ENCODE measurements at places on chromosomes 1 and 21. TPM values are rescaled to one million over a fixed set of nuclear protein-coding genes. Genes with fewer than 3 reads are reported as not detected.

GRCh38 chr1:84069236-84069845, 70.4 kb upstream of the TTLL7 start:
- peak; percentile 43 for DNase-seq

DNA sequence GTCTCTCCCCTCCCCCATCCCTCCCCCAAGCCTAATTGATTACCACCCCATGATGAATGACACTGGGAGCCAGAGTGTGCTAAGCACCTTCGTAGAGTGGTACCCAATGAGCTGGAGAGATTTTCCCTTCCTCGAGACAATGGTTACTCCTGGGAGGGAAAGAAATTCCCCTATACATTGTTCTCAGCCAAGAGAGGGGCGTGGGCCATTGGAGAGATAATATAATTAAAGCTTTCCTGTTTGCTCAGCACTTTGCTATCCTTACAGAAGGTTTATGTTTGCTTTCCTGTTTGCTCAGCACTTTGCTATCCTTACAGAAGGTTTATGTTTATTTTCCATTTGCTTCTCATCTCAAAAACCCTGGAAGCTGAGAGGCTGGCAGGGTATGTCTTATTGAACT, 126.1 kb upstream of the KLHDC7A start:
- no peak for DNase-seq

GRCh38 chr21:17818186-17819113, 706 bp downstream of the C21orf91 start:
- DNase-seq, result peak; percentile 77

- DNase-seq, result no peak
Observed at GRCh38 chr1:235375919-235376605, 8.8 kb downstream of the TBCE start.

DNA sequence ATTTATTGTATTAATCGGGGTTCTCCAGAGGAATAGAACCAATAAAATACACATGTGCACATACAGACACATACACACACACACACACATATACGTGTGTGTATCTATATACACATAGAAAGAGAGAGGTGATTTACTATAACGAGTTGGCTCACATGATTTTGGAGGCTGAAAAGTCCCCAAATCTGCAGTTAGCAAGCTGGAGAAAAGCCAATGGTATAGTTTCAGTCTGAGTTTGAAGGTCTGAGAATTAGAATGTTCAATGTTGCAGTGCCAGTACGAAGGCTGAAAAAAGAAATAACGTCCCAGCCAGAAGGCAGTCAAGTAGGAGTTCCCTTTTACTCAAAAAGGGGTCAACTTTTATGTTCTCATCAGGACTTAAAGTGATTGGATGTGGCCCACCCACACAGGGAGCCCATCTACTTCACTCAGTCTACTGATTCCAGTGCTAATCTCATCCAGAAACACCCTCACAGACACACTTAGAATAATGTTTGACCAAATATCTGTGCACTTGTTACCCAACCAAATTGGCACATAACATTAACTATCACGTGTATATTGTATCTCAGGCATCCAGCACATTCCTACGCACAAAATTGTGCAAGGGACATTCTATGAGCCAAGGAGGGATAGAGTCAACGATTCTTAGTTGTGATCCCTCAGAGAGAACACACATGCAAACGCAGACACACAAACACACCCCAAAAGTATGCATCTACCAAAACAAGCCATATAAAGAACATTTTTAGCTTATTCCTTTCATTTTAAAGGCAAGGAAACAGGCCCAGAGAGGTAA, 195.5 kb upstream of the DUSP10 start:
- no peak for DNase-seq

DNA sequence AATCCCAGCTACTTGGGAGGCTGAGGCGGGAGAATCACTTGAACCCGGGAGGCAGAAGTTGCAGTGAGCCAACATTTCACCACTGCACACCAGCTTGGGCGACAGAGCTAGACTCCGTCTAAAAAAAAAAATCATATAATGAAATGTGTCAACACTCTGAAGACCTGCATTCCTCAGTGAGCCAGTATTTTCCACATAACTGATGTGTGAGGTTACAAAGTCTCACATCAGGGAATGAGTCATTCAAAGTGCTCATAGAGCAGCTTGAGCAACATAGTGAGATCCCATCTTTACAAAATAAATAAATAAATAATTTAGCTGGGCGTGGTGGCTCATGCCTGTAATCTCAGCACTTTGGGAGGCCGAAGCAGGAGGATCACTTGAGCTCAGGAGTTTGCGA, 65.5 kb downstream of the CASZ1 start:
- no peak for DNase-seq

DNA sequence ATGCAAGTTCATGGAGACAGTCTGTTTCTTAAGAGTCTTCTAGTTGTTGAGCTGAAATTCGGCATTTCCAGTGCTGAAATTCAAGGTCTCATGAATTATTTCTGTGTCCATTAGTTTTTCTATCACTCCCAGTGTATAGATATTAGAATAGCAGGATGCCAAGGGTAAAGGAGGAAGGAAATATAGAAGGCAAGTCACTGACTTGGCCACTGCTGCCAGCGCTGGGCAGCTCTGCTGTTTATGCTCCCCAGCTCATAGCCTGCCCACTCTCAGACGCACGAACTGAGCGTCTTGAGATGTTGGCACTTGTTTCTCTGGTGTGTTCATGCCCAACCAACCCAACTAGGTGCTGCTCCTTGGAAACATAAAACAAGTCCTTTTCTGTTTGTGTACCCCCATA, 110.1 kb downstream of the SLC45A1 start:
- DNase-seq, result peak; percentile 70

GRCh38 chr1:23798662-23799142, 1.9 kb downstream of the GALE start:
- no peak for DNase-seq

DNA sequence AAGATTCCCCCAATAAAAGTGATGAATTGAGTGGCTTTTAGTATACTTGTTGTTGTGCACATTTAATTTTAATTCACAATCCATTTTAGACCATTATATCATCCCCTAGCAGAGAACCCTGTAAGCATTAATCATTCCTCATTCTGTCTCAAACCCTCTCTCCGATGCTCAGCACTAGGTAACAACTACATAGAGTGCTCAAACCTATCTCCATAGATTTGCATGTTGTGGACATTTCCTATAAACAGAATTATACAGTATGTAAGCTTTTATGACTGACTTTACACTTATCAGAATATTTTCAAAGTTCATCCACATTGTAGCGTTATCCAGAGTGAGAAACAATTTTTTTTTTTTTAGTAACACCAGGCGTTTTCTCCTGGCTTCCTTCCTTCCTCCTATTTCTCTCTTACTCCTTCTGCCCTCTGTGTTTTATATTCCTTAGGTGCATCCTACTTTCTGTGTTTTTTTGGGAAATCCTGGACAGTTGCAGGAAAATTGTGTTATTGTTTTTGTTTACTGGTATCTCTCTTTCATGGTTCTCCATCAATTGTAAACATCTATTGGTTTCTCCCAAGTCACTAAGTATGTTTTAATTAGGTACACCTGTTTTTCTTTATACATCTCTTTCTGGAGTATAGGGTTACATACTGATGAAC, 1528.0 kb upstream of the TPTE start:
- peak; percentile 39 for DNase-seq

DNA sequence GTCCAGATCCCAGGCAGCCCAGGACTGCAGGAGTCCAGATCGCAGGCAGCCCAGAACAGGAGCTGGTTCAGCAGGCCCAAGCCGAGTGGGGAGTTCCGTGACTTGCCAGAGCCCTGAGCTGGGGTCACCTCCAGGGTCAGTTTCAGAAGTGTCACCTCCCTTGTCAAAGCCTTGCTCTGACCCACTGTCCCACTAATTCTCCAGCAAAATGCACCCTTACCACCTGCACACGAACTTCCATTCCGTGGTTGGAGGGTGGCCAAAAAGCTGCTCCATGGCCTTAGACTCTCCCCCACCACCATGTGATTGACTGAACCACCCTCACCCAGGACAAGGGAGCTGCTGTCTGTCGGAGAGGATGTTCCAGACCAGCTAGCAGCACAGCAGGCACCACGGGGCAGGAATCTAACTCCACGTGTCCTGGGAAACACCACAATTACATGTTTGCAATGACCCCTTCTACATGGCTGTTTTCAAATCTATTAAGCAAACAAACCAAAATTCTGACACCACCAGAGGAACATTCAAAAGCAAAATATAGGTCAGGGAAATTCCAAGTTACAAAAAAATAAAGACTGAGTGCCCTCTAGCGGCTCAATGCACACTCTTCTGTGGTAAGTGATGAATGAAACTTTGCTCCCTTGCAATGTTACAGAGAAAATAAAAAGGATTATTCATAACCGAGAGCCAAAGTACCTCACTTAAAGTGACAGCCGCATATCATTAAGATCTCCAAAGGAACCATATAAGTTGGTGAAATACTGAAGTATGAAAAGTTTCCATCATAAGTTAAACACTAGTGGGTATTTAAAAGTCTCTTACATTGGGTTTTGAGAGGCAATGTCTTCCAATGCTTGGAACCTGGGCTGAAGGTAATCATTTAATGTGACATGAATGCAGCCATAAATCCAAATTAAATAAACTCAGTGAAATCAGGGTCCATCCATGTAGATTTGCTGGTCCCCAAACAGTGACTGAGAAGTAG, 76.3 kb downstream of the NPHP4 start:
- DNase-seq, result peak; percentile 68

DNA sequence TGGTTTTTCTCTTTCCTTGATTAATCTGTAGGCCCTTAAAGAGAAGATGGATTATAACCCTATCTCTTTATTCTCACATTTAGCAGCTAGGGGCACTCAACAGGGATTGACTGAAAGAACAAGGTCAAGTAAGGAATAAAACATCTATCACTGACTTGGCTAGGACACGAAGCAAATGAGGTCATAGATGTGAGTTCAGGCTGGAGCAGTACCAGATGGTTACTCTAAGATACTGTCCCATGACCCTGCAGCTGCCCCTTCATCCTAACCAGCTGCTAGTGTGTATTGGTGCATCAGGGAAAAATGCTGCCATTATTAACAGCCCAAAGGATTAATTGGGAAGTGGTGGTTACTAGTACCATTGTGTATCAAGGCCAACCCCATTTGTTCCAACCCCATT, 221.9 kb downstream of the CTH start:
- DNase-seq, result no peak

DNA sequence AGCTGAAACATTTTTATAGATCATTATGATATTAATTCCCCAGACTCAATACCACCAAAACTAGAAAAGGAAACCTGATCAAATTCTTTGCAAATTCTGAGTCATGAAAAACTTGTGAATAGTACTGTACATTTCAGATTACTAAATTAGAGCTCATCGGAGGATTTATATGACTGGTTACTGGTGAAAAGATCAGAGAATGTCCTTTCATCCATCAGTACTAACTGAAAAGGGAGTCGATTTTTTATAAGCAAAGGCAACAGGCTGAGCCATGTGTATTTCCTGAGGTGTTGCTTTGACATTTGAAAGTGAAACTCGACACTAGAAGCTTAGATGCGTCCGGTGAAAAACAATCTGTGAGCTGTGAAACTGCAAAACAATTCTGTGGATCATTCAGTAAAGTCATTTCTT, 155.7 kb downstream of the TNFSF18 start:
- DNase-seq, result no peak

DNA sequence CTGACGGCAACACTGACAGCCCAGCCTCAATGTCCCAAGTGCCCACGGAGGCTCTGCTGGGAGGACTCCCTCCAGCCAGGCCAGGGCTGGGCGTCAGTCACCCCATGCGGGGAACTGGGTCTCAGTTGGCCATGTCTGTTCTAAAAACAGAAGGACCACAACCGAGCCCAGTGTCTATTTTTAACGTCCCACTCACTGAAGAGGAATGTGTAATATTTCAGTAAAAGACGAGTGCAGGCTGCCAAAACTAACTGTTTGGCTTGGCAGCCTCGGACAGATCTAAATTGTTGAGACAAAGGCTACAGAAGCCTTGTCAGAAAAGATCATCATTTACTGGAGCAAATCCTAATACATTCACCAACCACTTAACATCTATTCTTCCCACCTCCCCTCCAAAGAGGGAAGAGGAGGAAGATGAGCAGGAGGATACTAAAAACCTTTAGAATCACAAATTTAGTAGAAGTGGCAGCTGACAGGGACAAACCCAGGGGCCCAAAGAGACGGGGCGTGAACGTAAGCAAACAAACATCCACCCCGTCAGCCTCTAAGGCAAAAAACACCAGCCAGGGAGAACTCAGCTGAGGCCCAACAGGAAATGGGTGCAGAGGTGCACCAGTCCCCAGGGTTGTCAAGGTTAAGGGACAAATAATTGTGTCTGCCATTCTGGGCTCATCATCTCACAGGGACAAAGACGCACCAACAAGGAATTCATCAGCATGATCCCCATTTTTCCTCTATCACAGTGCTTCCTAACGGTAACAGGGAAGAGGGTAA, 18.7 kb downstream of the C1orf198 start:
- DNase-seq, result no peak

DNA sequence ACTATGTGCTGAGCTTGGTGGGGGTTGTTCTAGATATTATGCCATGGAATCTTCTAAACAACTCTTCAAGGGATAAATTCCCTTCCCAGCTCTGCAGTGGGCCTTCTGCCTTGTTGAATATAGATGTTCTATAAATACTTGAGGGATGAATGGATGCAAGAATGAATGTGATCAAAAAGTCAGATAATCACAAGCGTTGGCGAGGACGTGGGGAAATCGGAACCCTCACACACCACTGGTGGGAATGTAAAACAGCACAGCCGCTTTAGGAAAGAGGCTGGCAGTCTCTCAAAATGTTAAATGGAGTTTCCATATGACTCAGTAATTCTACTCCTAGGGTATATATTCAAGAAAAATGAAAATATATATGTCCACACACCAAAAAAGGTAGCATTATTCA, 19.0 kb downstream of the SDC3 start:
- no peak for DNase-seq

- DNase-seq, result no peak
Observed at GRCh38 chr1:76547916-76548315, 319.4 kb upstream of the ST6GALNAC5 start.

DNA sequence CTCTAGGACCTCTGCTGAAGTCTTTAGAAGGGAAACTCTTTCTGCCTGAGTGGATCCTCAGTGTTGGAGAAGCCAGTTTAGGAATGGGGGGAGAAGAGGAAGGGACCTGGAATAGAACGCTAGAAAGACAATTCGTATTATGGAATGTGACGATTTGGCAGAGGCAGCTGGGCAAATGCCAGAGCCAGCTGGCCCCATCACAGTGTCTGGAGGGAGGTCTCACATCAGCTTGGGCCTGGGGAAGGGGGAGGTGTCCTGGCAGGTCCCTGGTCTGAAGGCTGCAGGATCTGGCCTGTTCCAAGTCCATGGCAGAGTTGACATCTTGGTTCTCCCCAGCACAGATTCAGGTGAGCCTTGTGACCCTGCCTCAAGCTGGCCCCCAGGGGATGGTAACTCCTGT, 11.3 kb downstream of the TMCC2 start:
- DNase-seq, result no peak

- peak; percentile 45 for DNase-seq
Observed at GRCh38 chr1:8283058-8283884, 34.6 kb upstream of the SLC45A1 start.

CLEC20A gene
- total RNA-seq, result not detected

NUF2 gene
- total RNA-seq, result 91.7 TPM

SLC6A9 gene
- total RNA-seq, result 7.9 TPM

CRP gene
- total RNA-seq, result not detected

SELENBP1 gene
- not detected for total RNA-seq

ZNF593OS gene
- not detected for total RNA-seq

USH2A gene
- not detected for total RNA-seq

FLAD1 gene
- 57.3 TPM for total RNA-seq
